ENCODE measurements at places on chromosomes 3 and 15.

DNA sequence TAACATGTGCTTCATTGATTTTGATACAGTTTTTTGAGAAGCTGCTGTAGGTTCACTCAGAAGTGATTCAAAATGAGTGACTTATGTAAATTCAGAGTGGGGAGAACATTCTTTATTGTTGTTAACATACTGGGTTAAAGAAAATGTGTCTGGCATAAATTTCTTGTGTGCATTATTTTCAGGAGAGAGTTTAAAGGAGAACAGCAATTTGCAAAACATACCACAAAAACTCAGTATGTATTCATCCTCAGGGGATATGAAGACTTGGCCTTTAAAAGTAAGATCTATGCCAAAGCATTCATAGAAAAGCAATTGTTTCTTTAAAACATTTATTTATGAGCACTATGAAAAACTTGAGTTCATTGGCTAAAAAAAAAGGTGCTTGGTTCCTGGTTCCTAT, 1089.8 kb downstream of the ROBO2 start:
- no peak for DNase-seq

DNA sequence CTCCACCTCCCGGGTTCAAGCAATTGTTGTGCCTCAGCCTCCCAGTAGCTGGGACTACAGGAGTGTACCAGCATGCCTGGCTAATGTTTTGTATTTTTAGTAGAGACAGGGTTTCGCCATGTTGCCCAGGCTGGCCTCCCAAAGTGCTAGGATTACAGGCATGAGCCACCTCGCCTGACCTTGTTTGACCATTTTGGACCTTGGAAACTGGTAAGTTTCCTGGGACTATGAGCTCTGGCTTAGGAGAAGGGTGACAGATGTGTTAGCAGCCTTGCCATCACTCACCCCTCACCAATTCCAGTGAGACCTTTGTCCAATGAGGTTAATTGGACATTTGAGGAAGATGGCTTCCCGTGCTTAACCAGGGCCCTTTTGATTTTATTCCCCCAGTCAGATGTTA, 19.9 kb downstream of the DNASE1L3 start:
- DNase-seq = no peak

DNA sequence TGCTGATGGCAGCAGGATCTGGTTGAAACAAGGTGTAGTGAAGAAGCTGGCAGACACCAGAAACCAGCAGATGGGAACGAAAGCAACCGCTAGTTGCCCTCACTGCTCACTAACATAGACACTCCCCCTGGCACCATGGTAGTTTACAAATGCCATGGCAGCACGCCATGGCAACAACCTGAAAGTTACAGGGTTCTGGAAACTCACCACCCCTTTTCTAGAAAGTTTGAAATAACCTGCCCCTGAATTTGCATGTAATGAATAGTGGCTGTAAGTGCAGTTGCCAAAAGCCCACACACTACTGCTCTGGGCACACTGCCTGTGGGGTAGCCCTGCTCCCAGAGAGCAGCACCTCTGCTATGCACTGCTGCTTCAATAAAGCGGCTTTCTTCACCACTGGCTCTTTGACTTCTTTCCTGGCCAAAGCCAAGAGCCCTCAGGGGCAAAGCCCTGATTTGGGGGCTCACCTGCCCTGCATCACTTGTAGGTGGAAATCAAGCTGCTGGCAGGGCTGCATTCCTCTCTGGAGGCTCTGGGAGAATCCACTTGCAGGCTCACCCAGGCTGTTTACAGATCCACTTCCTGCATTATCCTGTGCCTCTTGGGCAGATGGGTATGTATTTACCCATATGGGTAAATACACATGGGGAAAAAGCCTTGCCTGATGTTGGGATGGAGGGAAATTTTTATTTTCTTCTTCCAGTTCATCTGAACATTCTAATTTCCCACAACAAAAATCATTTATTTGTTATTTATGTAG, 2.0 kb upstream of the GP9 start:
- DNase-seq = no peak

- no peak for DNase-seq
These were observed 494.7 kb upstream of the PROK2 start for GRCh38 chr3:72279631-72280041.

GRCh38 chr3:60636846-60637245, 614.4 kb downstream of the FHIT start:
- no peak for DNase-seq

- DNase-seq = peak; percentile 79
These were observed 163.2 kb downstream of the B3GALNT1 start for GRCh38 chr3:160941885-160942494.

All from stimulated activated CD4-positive, alpha-beta T cell treated with anti-CD3 and anti-CD28 coated beads, Interleukin-4, amount 100 ng/mL, for 24 hours (primary cell).